Sigmoid colon (tissue), 7 donors: ENCODE measurements at places on chromosomes 5 and 9. TPM values are rescaled to one million over a fixed set of nuclear protein-coding genes. Genes with fewer than 3 reads are reported as not detected.

The SPATA31E1 gene
- not detected for total RNA-seq

The PCDHB2 gene
- total RNA-seq: 3.2 TPM

The SH3TC2 gene
- total RNA-seq: 2.3 TPM

The FOXD4L6 gene
- total RNA-seq: not detected

The SLC36A1 gene
- 6.9 TPM for total RNA-seq

The ODF2 gene
- total RNA-seq: 13.6 TPM

The QRFP gene
- not detected for total RNA-seq

The SPATA31D4 gene
- not detected for total RNA-seq

The BTNL9 gene
- total RNA-seq: 9.2 TPM

The SLC2A6 gene
- 2.3 TPM for total RNA-seq

The PTPRD gene
- 18.3 TPM for total RNA-seq

The TMEM215 gene
- not detected for total RNA-seq

The TYRP1 gene
- not detected for total RNA-seq

DNA sequence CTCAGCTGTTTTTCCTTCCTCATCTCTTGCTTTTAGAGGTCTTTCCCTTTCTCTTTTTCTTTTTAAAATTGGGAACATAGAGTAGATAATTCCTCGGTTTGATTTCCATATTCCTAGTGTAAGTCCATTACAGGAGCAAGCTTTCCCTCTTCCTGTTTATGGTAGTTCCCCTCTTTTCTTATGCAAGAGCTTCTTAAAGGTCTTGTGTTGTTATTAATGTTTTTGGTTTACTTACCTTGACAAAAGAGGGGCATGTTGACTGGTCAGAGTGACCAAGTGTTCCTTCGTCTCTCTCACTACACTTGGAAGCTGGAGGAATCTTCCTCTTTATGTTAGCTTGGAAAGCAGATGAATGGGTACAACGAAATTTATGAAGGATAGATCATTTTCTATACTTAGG, 8.3 kb downstream of the ATG10 start:
- no peak for DNase-seq

DNA sequence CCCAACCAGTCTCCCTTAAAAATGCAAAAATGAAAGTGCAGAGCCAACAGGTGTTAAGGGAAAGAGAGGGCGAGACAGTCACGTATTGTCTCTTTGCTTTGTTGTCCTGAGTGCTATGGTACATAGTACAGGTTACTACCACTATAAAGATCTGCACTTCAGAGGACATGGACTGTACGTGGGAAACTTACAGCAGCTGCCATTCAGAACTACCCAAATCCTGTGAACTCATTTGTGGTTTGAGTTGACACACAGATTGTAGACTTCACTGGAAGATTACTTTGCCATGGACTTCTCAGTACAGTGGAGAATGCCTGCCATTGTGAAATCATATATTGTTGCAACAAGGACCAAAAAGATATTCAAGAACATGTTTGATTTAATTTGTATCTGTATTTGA, 34.8 kb downstream of the FBXO38 start:
- no peak for DNase-seq

GRCh38 chr5:78221964-78222451, 72.5 kb downstream of the AP3B1 start:
- no peak for DNase-seq

DNA sequence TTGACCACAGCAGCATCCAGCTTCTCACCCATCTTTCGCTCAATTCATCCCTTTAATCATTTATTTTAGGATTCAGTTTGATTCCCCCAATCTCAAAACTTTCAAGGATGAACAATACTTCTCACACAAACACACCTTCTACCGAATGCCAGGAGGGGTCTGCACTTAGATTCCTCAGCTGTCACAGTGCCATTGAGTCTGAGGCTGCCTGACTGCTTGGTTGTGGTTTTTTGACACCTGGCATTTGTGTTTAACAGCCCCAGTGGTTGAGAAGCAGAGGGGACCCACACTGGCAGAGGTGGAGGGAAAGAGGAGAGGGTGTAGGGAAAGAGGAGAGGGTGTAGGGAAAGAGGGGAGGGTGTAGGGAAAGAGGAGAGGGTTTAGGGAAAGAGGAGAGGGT, 54.9 kb downstream of the PALM2AKAP2 start:
- no peak for DNase-seq

DNA sequence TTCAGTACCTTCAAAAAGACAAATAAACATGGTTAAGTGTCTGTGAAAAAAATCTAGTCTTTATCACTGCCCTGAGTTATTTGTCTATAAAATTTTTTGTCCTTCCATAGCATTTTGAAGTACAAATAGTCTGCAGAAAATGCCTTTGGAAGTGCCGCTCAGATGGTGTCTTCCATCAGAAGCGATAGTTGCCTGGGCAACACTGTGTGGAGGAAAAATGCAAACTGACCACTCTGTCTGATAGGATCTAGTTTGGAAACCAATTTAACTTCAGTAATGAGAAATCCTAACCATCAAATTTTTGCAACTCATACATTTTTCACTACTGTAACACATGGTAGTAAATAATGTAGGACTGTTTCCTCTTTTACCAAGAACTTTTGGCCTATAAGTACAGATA, 449.9 kb downstream of the PRELID2 start:
- no peak for DNase-seq

GRCh38 chr5:16615741-16616535, 859 bp downstream of the RETREG1 start:
- DNase-seq: no peak

DNA sequence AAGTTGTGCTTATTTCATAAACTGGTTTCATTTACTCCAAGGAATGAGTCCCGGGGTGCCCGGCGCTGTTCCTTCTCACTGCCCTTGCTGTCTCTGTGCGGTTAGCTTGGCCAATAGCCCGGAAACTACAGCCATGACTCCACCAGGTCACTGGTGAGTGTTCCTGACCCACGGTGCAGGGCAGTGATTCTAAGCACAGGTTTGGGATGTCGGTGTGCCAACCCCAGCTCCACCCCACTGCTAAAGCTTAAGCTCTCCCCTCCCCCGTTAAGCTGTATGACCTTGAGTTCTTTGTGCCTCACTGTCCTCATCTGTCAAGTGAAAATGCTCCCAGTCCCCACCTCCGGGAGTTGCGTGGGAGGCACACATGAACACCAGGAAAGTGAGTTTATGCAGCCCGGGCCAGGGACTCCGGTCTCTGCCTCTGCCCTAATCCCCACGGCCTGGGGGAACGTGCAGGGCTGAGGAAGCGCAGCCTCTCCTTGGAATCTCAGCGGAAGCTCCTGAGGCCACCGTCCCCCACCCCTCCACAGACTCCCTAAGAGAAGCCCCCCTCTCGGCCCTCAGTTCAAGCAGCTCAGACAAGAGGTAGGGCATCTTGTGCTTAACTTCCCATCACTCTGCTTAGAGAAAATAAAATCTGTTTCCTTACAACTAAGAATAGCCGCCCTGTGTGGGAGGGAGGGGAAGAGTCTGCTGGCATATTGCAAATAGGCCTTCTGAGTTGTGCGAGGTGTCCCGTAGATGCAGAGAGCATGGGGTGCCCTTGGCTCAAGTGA, 92.0 kb upstream of the RAI14 start:
- DNase-seq: no peak

DNA sequence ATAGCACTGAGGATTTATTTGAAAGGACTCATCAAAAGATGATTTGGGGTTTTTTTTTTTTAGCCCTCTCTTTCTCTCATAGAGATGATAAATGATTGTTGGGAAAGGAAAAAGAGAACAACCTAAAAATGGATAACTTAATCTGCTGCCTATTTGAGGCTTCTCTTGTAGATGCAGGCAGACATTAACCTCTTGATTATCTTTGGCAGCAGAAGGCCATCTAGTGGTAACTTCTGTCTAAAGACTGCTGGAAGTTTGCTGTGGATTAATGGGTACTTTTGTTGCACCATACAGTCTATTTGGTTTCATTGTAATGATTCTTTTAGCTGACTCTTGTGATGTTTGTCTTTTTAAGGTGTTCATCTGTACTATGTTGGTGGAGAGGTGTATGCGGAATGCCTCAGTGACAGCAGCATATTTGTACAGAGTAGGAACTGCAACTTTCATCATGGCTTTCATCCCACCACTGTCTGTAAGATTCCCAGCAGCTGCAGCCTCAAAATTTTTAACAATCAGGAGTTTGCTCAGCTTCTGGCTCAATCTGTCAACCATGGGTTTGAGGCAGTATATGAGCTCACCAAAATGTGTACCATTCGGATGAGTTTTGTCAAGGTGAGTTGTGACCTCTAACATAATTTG, 18.8 kb downstream of the SMIM32 start:
- DNase-seq: no peak

GRCh38 chr5:172407241-172407691, 47.1 kb downstream of the SH3PXD2B start:
- DNase-seq: peak; percentile 69

- DNase-seq: no peak
Measured at GRCh38 chr9:76510041-76510440, 51.1 kb downstream of the GCNT1 start.

GRCh38 chr5:54719384-54720283, 202.1 kb downstream of the SNX18 start:
- DNase-seq: no peak

DNA sequence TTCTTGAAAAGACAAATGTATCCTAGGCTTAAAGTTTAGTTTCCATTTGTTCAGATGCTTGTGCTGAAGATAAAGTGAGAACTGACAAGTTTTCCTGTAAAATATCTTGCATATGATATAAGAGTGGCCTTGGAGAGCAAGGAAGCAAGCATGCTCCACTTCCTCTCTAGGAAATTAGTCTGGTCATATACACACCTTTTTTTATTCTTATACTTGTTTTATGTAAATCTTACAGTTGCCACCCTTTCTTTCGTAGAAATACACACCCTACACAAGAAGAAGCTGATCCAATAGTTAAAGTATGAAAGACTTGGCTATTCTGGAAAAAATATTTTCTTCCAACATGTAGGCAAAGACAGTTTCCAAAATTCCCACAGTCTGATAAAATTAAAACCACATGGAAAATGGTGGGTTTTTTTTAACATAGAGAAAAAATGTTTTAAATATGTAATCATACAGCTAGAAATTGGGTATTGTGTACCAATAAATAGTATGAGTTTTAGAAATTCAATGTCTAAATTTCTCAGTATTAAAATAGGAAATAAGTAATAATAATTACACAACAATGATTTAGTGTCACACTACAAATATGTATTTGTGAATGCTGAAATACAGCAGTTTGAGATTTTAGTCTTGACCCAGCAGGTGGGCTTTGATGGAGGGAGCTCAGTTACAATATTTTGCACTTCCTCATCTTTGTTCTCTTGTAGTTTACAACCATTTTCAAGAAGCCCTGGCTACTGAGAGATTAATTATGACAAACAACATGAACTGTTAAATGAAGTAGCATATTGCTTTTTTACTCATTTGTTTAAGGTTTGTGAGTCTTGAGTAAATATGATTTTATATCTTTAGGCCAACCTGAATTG, 185.7 kb upstream of the GNA14 start:
- DNase-seq: no peak

DNA sequence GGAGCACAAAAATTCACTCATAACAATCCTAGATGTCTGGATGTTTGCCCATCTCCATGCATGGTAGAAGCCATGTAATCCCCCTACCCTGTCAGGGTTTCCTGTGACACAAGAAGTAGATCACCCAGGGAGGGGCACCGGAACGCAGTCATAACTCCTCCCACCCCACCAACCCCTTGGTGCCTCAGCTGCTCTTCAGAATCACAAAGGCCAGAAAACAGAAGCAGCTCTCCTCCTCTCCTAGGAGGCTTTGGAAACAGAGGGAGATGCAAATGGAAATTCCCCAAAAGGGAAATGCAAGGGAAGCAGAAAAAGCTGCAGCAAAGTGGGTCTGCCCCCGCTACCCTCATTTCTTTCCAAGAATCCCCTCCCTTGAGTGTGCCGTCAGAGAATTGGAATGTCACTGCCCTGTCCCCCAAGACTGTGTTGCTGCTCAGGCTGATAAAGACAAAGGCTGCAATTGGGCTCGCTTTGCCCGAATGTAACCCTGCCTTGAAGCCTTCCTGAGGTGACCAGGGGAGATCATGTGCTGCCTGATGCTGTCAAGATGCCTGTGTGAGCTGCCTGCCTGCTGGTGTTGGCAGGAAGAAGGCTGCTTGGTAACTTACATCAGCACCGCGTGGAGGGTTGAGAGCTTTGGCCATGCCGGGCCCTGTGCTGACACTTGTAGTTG, 65.5 kb upstream of the ABCA1 start:
- peak; percentile 97 for DNase-seq

GRCh38 chr9:127887792-127888191, 10.3 kb upstream of the AK1 start:
- DNase-seq: no peak

DNA sequence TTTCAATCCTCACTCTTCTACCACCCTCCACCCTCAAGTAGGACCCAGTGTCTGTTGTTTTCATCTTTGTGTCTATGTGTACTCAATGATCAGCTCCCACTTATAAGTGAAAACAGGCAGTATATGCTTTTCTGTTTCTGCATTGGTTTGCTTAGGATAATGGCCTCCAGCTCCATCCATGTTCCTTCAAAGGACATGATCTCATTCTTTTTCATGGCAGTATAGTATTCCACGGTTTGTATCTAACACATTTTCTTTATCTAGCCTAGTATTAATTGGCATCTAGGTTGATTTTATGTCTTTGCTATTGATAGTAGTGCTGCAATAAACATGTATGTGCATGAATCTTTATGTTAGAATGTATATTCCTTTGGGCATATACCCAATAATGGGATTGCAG, 259.8 kb upstream of the KIF2A start:
- no peak for DNase-seq

- DNase-seq: no peak
Measured at GRCh38 chr5:42800748-42801330, 10.9 kb downstream of the SELENOP start.

DNA sequence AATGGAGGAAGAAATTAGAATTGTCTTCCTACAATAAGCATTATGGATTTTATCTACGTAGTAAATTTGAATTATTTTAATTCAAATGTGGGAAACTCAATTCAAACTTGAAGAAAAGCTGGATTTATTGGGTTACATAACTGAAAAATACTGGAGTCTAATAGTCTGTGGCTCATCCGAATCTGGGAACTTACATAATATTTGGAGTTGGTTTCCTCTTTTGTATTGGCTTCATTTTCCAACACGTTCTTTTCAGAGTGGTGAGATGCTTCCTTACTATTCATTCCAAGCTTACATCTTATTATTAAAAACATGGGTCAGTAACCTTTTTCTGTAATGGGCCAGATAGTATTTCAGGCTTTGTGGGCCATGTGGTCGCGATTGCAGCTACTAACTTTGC, 164.8 kb downstream of the ARHGAP26 start:
- DNase-seq: no peak

- DNase-seq: peak; percentile 93
Measured at GRCh38 chr9:133335924-133336811, at the start of gene SURF6. Gene SURF6, minus strand, starts transcription at chr9:133336188. Its CDS starts 56 bp downstream, at chr9:133336132.
